ENCODE measurements at places on chromosomes 7 and 10.
A peak's percentile ranks its signal among the peaks of the same experiment; 100 is the strongest.

- DNase-seq, result no peak
These were observed 158.5 kb downstream of the HERPUD2 start for GRCh38 chr7:35536396-35536826.

DNA sequence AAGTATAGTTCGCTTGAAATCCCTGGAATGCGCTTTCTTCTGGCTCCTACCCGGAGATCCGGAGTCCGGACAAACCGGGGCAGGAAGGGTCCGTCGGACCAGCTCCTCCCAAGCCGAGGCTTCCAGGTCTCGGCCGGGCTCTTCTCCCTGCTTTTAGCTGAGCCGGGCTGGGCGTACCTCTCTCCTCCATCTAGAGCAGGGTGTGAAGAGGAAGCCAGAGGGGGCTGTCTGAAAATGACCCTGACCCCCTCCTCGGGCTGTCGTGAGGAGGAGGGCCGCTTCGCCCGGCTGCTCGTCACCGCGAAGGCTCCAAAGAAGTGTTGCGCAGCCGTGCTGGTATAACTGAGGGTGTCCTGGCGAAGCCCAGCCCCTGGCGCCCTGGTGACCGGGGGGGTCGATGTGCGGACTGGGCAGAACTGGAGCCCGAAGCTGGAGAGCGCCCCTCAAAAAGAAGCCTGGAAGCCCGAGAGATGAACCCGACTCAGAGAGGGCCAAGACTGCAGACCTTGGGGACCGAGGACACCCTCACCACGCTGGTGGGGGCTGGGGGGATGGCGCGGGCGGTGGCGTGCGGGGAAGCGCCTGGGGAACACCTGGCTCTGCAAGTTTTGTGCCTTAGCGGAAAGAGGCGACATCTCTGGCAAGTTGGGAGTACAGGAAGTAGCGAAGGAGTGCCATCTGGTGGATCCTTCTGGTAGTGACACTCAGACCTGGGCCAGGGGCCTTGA, 5.7 kb downstream of the KAZALD1 start:
- DNase-seq, result peak; percentile 34

DNA sequence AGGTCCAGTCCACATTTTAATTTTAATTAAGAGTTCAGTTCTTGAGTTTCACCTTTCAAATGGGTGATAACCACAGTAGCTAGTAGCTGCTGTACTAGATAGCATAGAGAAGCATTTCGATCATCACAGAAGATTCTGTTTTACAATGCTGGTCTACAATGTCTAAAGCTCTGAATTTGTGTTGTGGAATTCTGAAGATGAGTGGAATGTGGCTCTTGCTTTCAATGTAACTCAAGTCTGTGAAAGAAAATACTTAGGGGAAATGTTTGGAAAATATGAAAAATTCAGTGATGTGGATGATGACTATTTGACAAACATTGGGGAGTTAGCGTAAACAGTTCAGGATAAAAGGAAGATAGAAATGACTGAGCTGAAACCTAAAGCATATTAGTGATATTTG, 139.4 kb downstream of the GNAT3 start:
- DNase-seq, result no peak

DNA sequence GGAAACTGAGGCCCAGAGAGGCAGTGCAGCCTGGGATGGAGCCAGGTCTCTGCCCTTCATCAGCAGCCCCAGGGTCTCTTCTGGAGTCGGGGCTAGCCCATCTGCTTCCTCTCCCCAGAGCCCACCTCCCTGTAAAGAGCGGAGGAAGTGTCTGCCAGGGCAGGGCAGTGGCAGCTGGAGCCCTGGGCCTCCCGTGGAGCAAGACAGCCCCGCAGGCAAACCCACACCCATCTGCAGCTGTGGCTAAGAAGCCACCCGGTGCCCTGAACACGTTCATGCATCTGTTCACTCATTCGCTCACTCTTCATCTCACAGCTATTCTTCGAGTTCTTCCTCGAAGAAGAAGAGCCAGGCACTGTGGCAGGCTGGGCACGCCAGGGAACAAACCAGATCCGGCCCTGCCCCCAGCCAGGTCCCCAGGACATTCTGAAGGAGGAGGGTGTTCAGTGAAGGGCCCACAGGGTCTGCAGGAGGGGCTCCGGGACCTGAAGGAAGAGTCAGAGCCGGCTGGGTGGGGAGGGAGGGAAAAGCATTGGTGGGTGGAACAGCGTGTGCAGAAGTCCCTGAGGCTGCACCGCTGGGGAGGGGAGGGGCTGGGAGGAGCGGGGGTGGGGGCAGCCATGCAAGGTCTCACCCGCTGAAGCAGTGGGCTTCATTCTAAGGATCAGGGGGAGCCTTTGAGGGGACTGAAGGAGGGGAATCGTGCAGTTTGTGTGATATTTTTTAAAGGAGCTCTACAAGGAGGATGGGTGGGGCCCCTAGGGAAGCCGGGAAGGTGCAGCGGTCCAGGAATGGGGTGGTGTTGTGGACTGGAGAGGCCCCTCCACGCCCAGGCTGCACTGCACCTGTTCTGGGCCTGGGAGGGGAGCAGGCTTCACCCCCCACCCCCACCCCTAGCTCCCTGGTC, 99.1 kb downstream of the UNCX start:
- DNase-seq, result no peak

DNA sequence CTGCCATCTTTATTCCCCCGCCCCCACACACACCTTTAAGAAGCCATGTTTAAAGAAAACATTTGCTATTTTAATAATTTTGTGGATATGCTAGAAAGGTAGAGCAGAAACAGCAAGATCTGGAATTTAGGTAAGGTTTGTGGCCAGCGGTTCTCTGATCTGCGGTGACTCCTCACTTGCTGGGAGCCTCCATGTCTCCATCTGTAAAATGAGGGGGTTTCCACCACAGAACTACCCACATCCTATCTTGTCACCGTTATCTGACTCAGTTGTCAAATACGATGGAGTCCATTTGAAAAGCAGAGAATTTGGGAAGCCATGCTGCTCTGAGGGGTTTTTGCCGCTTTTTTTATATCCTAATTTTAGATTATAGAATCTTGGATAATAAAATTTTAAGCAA, 23.3 kb downstream of the MACC1 start:
- DNase-seq, result no peak

- DNase-seq, result no peak
These were observed 283.3 kb downstream of the PHTF2 start for GRCh38 chr7:78081888-78082287.

GRCh38 chr10:60943316-60944057, 498 bp downstream of the RHOBTB1 start:
- DNase-seq, result no peak

DNA sequence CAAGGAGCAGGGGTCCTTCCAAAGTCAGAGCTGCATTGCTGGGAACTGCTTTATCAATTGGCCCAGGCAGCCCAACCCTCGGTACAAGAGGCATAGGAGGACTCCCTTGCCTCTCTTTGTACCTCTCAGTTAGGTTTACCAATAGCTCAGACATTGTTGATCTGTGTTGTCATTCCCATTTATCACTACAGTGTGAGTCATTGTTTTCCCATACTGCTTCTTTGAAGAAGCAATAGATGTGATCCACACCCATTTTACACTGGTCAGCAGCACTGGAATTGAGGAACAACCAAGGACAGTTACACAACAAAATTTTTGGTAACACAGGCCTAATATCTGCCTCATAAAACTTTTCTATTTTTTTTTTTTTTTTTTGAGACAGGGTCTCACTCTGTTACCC, 307.2 kb downstream of the SNX13 start:
- no peak for DNase-seq

DNA sequence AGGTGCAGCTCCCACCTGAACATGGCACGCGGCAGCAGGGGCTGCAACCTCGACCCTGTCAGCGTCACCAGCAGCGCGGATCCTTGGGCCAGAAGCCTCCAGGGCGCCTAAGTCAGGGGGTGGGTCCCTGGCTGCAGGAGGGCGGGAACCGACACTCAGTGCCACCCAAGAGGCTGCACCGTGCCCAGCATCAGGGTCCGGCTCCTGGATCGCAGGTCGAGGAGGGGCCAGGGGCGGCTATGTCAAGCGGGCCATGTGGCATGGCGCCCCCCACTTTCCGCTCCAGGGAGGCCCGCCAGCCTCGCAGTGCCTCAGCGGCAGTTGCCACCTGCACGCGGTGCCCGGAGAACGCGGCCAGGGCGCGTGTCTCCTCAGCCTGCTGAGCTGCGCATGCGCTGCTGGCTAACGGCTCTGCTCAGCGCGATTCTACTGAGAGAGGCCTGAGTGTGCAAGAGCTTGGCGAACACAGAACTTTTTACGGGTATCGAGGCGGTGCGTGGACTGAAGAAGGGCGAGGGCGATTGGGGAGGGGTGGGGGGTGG, at the start of gene ANKRD30A:
Gene ANKRD30A (plus strand): TSS at position 408 of the 542 bp plus-strand sequence. CDS start 190 bp downstream, outside the sequence.
- no peak for DNase-seq

DNA sequence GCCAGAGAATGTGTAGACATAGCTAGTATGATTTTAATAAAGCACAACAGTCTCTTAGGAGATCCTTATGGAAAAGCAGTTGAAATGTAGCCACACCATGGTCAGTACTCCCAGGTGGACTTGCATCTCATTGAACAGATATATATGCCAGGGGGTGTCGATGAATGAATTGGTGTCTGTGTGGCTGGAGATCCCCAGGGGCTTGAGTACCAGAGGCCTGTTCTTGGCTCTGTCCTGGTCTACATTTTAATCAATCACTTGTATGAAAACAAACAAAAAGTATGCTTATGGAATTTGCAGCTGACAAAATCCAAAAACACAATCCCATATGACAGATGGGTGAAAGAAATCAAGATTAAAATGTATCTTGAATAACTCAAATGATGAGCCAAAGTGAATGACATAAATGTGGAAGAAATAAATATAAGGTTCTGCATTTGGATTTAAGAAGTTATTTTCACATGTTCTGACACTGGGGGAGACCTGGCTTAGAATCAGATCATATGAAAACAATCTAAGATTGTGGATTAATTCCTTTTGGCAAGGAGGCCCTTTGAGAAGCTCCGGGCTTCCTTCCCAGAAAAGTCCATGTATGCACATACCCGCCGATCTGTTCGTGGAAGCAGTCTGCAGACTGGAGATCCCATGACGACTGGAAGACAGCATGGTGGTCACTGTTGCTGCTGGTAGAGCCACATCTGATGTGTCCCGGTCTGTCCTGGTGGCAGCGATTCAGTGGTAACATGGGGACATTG, 15.6 kb downstream of the CLEC2L start:
- DNase-seq, result no peak

Measured in stimulated activated CD8-positive, alpha-beta memory T cell treated with anti-CD3 and anti-CD28 coated beads, Interleukin-15, amount 100 ng/mL, for 4 hours (primary cell).